ENCODE measurements at places on chromosomes 11 and 22.

- DNase-seq, result no peak
These were observed 1.0 kb upstream of the PRDM10 start for GRCh38 chr11:130003717-130004001.

DNA sequence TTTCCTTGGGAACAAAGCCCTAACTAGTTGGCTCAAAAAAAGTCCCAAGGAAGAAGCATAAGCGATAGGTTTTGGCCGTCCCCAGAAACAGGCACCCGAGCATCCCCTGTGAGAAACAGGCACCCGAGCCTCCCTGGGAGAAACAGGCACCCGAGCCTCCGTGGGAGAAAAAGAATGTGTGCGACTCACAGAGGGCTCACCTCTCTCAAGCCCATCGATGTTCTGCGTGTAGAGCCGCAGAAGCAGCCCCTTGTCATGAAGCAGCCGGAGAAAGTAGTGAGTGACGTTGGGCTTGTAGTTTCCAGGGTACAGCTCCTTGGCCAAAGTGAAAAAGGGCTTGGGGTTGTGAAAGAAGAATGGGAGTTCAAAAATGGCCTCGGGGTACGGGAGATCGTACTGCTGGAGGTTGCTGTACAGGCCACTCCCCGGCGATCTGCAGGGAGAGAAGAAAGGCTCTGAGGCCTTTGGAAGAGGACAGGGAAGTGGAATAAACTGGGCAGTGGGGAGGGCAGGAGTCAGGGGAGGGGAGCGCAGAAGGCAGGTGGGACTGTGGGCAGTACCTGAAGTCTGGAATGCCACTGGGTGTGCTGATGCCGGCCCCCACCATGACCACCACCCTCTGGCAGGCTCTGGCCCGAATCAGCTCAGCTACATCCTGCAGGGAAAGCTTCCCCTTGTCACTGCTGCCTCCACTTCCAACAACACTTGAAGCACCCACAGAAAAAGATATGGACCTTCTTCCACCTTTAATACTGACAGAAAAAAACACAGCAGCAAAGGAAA is 3.2 kb downstream of the SIRT3 start:
- DNase-seq, result no peak

DNA sequence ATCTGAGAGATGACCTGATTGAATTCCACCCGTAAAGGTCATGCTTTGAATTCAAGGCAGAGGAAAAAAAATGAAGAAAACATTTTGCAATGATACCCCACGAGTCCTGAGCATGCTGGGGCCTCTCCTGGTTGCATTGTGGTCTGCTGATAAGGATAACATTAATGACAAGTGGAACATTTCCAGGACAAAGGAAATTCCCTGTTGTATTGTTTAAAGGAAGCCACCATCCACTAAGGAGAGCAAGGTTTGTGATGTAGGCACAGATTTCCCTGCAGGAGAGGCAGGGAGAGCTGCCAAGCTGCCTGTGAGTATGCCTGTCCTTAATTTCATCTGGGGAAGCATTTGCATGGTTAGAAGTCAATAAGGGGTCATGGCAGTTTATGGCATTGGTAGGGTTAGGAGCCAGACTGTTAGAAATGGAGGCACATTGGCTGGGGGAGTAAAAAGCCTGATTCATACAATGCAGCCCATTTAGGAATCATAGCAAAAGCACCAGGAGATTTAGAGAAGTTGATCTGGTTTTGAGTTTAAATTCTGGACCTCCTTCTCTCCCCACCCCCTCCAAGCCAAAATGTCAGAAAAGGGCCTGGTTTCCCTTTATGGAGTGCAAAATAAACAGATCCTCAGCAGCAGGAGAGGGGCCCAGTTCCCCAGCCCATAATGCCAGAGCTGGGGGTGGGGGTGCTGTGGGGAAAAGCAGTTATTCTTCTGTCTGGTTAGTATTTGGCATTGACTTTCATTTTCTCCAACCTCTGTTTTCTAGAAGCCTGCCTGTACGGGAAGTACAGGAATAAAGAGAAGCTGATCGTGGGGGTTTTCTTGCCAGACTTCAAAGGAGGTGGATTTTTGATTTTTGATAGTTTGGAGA is 22.1 kb downstream of the FLI1 start:
- DNase-seq, result peak; percentile 50

GRCh38 chr11:113529606-113530005 is 54.4 kb upstream of the DRD2 start:
- DNase-seq, result no peak

DNA sequence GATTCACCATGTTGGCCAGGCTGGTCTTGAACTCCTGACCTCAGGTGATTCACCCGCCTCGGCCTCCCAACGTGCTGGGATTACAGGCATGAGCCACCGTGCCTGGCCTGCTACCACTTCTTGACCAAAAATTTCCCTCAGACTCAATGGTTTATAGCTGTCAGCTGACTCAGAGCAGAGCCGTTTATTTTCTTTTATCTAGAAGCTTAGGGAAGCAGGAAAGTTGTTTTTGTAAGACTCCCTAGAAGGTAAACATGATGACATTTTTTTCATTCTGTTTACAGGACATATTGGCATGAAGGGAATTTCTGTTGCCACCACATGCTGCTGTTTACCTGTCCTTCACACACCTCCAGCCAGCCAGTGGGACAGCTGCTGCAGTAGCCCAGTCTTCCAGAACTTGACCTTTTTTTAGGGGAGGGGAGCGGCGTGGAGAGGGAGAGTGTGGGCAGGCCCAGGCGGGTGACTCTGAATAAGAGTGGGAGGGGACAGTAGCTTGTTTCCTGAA is 56.1 kb upstream of the PTPRJ start:
- DNase-seq, result no peak

GRCh38 chr11:61709572-61709971 is 29.4 kb downstream of the DAGLA start:
- DNase-seq, result no peak

GRCh38 chr11:58659910-58660570 is 37.6 kb downstream of the CNTF start:
- DNase-seq, result no peak

GRCh38 chr11:21866781-21867180 is 326.1 kb upstream of the ANO5 start:
- DNase-seq, result no peak

GRCh38 chr22:36257308-36257707 is 4.4 kb downstream of the APOL1 start:
- DNase-seq, result no peak

- DNase-seq, result no peak
These were observed 972.8 kb downstream of the OPCML start for GRCh38 chr11:132559331-132560036.

GRCh38 chr11:12388939-12389670 is 11.7 kb downstream of the PARVA start:
- no peak for DNase-seq

DNA sequence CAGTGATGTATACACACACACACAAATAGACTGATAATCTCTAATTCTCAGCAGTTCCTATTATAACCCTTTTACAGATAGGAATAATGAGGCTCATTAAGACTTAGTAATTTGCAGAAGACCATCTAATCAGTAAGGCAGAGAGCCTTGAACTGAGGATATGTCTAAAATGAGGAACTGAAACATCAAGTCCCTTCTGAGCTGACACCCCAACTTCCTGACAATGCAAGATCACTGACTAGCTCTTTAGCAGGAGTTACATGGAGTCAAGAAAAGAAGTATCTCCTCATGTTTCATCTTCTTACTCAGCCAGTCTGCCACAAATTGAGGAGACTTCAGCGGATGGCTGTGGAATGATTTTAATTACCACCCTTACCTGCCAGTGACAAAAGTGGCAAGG is 193.0 kb downstream of the MSANTD4 start:
- DNase-seq, result no peak

DNA sequence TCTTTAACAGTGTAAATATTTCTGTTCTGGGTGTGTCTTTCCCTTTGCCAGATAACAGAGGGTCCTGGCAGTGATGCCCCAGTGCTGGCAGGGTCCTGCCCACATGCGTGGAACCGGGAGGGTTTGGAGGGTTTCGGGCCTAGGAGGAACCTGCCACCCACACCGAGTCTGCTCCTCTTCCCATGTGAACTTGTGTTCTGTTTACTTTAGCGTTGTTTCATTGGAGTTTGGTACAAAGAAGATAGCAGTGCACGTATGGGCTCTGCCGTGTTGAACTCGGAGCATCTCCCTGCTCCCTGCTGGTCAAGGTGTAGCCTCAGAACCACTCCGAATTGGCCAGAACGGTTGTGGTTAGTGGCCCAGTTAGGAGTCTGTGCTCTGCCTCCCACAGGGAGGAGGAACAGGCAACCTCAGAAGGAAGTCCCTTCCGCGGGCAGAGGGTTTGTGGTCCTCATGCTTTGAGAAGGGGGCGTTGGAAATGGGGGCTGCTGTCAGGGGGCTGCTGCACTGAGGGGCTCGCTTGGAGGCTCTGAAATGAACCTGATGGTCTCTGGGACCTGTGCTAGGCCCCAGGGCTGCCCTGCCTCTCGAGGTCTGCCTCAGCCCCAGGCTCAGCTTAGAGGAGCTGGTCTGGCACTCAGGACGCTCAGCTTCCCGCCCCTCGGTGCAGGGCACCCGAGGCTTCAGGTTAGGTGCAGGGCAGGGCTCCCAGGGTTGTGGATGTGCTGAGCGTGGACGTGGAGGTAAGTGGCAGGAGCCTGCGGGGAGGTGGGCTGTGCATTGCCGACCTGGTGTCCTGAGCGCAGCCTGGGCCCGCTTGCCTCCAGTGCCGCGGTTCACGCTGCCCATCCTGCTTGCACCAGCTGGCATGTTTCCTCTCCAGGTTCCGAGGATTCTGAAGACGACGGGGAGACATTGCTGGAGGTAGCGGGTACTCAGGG is 10.4 kb downstream of the PHRF1 start:
- no peak for DNase-seq

DNA sequence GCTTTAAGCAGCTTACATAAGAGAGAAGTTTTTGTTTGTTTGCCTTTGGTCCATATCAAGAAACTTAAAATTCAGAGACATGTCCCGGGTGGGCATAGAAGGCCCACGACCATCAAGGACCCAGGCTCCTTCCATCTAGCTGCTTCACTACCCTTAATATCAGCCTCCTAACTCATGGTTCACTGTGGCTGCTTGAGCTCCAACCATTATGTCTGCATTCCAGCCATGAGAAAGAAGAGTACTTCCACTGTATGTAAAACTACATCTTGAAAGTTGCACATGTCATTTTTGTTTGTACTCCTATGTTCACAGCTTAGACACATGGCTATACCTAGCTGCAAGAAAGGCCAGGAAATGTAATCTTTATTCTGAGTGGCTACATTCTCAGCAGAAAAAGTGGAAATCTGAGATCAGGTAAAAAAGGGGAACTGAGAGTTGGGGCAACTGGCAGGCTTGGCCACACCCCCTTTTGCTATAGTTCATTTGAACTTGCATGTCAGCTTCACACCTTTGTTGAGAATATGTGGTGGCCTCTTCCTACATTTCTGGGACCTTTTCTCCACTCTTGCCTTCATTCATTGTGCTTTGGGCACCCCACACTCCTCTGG is 81.3 kb upstream of the TP53I11 start:
- DNase-seq, result no peak

GRCh38 chr11:75056814-75057213 is 39.9 kb downstream of the OR2AT4 start:
- DNase-seq, result no peak

DNA sequence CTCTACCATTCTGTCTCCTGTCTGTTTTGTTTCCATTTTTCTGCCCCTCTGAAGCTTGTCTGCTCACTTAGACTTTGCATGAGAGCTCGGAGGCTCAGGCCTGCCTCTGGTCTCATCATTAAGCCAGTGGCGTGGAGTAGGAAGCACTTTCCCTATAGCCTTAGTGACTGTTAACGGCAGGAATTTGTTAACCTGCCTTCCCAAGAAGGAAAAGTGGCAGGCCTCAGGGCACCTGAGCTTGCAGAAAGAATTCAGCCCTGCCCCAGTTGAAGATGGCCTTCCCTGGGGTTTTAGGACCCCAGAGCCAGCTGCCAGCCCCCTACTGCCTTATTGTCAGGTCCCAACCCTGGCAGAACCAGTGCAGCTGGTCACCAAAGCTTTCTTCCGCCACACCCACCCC is 93.2 kb downstream of the PKNOX2 start:
- no peak for DNase-seq

- DNase-seq, result no peak
These were observed 4.9 kb upstream of the SLC16A8 start for GRCh38 chr22:38088629-38089473.

GRCh38 chr22:25080855-25081254 is 118.8 kb upstream of the CRYBB3 start:
- no peak for DNase-seq

DNA sequence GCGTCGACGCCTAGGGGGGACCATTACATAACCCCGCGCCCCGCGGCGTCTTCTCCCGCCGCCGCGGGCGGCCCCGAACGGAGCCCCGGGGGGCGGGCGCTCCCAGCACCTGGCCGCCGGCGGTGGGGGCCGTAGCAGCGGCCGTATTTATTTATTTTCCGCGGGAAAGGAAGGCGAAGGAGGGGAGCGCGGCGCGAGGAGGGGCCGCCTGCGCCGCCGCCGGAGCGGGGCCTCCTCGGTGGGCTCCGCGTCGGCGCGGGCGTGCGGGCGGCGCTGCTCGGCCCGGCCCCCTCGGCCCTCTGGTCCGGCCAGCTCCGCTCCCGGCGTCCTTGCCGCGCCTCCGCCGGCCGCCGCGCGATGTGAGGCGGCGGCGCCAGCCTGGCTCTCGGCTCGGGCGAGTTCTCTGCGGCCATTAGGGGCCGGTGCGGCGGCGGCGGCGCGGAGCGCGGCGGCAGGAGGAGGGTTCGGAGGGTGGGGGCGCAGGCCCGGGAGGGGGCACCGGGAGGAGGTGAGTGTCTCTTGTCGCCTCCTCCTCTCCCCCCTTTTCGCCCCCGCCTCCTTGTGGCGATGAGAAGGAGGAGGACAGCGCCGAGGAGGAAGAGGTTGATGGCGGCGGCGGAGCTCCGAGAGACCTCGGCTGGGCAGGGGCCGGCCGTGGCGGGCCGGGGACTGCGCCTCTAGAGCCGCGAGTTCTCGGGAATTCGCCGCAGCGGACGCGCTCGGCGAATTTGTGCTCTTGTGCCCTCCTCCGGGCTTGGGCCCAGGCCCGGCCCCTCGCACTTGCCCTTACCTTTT is at the start of gene EP300:
TSS of gene EP300 (plus strand) at position 570 of the 795 bp plus-strand sequence. CDS start 413 bp downstream, outside the sequence.
- peak; percentile 92 for DNase-seq

GRCh38 chr11:36014898-36015665 is 71.2 kb downstream of the LDLRAD3 start:
- no peak for DNase-seq

DNA sequence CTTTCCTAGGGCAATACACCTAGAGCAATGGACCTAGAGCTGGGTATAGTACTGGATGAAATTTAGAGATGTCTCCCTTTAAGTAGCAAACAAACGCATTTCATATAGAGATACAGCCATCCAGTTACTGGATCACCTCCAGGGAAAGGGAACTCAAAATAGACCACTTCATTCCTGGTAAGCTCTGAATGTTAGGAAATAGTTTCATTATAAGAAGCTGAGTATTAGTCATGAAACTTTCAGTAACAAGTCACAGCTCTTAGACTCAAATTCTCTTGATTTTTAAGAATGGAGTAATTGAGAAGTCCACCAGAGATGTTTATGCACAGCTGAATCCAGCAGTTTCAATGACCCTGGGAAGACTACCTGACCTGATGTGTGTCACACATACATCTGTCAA is 221.9 kb downstream of the FAM76B start:
- no peak for DNase-seq

DNA sequence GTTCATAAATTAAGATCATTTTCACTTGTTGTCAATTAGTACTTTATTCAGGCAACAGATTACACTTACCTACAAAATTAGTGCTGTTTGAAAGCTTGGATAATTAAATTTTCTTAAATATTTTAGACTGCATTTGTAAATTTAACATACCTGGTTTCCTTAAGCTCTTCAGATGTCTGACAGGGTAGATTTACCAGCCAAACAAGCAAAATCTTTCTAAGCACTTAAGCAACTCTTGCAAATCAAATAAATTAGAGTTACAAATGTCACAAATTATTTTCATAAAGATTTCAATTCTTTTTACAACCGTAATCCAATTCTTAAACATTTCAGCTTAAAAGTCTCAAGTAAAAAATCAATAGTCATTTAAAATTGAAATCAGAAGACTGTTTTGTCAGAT is 129.8 kb downstream of the DBX1 start:
- DNase-seq, result no peak

All from CD4-positive, alpha-beta T cell treated with Interleukin-21 for 1 hour (primary cell).